Stimulated activated CD8-positive, alpha-beta memory T cell treated with anti-CD3 and anti-CD28 coated beads, Interleukin-2, amount 100 ng/mL, for 1 hour (primary cell): ENCODE measurements at places on chromosomes 12 and 14.

DNA sequence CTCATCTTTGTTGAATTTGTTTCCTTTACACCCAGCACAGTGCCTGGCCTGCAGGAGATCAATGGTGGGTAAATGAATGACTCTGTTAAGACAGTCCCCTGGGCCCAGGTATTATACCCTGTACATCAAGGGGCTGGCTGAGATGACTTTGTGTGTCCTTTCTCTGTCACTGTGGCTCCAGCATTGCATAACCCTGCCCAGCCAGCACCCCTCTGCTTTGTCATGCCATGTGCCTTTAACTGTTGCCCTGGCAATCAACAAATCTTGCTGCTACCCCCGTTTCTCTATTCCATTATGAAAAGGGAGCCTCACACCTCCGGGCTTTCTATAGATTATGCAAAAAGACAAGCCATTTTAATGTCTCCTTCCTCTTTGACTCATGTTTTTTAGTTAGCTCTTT, 7.6 kb upstream of the FLVCR2 start:
- no peak for DNase-seq

DNA sequence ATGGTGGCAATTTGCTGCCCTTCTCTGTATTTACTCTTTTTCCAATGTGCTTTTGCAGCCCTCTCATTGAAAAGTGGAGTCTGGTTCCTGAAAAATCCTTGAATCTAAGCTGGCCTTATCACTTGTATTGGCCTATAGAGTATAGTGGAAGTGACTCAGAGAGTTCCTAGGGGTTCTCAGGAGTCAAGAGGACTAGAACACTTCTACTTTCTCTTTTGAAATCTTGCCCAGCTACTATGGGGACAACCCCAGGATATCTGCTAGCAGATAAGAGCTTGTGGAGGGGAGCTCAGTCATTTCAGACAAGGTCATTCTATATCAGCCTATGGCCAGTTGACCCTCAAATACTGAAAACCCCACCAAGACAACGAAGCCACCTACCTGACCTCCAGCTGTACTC, 26.7 kb upstream of the WSCD2 start:
- DNase-seq, result no peak

DNA sequence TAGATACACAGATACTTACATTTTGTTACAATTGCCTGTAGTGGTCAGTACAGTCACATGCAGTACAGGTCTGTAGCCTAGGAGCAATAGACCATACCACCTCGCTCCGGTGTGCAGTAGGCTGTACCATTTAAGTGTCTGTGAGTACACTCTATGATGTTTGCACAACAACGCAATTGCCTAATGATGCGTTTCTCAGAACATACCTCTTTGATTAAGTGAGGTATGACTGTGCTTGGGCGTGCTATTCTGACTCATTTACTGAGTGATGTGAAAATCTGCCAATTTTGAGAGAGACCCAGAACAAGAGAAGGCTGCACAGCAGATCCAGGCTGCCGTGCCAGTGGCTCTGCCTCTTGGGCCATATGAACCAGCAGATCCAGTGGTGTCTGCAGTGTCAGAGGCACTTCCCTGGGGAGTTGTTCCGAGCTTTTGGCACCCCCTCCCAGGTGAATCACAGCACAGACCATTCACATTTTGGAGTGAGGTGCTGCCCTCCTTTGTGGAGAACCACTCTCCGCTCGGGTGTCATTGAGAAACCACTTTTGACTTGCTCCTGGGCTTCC, 20.4 kb downstream of the DLK1 start:
- DNase-seq, result no peak

DNA sequence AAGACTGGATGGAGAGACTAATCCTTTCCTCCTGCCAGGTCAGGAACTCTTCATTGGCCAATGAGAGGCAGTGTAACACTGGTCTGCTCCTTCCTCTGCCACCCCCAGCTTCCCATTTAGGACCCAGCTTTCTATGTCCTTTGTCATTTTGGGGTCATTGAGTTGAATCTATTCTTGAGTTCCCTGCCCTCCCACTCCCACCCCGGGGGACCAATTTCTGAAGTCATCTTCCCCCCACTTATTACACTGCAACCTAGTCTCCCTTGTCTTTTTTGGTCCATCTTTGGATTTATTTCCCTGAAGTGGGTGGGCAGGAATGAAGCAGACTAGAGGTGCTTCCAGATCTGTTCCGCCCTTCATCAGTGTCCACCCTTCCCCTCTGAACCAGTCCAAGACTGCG, 7.6 kb upstream of the ITGA5 start:
- DNase-seq, result no peak

GRCh38 chr12:124399622-124400021, 104.7 kb downstream of the RFLNA start:
- no peak for DNase-seq

DNA sequence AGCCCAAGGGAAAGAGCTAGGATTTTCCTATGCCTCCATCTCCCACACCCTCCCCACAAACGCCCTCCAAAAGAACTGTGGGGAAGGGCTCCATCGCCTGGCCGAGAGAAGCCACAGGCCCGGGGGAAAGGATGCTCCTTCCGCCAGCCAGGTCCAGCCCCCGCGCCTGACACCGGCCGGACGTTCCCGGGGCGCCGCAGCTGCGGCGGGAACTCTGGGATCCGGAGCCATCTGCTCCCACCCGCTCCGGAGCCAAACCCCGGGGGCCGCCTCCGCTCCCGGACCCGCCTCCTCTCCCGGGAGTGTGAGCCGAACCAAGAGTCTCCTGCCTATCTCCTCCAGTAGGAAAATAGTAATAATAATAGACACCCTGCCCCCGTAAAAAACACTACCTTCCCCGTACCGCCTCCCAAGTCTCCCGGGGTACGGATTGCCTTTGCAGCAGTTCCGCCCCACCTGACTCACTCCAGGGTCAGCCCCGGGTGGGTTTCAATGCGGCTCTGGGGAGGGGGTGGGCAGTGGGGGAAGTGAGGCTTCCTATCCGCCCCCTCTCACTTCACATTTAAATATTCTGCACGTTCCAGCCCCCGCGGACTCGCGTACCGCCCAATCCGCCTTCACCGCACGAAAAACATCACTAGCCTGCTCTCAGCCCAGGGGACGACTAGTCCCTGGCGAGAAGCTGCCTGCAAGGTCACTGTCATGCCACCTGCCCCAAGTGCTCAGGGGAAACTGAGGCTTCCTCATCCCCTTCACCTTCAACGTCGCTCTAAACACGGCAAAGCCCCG, 2.4 kb downstream of the AGAP2 start:
- no peak for DNase-seq

DNA sequence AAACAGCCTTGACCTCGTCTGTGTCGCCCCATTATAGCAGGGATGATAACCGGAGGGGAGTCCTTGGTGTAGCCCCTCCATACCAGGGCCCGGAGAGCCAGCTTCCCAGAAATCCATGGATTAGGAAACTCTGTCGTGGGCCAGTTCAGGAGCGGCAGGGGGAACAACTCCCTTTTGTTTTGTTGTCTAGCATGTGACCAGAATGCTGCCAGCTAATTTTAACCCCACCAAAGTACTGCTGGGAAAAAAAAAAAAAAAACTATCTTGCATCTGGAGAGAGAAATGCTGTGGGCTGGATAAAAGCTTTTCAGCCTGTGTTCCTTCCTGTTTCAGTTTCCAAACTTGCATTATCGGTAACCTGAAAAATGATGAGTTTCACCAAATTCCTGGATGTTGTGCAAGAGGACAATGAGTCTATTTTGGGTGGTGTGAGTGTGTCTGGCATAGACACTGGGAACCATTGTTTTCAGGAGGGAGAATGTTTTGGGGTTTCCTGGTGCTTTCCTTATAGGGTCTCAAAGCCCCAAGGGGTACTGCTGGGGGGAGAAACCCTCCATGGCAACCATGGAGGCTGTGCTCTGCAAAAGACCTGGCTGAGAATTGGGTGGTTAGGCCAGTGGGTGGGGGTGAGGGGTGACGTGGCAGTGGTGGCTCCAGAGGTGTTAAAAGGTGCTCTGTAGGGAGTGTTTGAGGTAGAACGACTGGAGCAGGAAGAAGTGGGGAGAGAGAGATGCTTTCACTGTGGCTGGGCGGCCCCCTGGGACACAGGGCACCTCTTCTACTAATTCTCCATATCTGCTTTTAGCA, 14.9 kb upstream of the IRF2BPL start:
- no peak for DNase-seq

- DNase-seq, result no peak
Observed at GRCh38 chr14:21106176-21106497, 5.3 kb downstream of the TMEM253 start.

GRCh38 chr12:5557906-5558305, 126.0 kb downstream of the NTF3 start:
- no peak for DNase-seq

DNA sequence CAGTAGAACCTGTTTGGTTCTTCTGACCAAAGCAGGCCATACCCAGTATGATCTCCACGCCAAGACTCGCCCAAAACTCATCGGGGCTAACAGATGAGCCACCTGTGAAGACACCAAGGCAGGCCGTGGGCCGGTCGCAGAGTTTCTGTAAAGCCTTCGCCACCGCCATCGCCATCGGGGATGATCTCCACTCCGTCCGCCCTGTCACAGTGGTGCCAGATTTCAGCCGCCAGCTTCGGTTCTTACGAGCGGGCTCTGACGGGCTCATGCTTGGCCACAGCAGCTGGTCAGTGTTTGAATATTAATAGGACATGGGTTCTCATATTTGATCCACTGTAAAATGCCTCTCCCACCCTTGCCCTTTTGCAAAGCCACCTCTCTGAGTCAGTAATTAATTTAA, 113.2 kb upstream of the TMEM132D start:
- DNase-seq, result no peak

GRCh38 chr12:116338064-116338846, 60.8 kb upstream of the MED13L start:
- no peak for DNase-seq

- no peak for DNase-seq
Observed at GRCh38 chr14:59630288-59630963, 53.8 kb upstream of the CCDC175 start.

GRCh38 chr12:53744751-53745150, 7.0 kb downstream of the CISTR start:
- no peak for DNase-seq

DNA sequence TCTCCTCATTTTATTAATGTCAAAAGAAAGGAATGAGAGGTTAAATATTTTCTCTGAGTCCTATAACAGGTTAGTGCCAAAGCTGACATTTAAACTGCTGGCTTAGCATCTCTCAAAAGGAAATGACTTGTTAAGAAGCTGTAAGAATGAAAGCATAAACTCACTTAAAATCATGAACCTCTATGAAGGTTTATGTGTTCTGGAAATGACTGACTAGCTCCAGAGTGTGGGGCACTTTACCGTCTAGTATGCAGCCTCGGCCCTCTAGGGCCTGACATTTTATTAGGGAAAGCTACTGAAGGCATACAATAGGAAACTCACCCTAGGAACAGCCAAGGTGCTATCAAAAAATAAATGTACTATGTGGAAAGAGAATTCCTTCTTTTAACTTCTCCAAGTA, 35.1 kb downstream of the SPX start:
- DNase-seq, result no peak

DNA sequence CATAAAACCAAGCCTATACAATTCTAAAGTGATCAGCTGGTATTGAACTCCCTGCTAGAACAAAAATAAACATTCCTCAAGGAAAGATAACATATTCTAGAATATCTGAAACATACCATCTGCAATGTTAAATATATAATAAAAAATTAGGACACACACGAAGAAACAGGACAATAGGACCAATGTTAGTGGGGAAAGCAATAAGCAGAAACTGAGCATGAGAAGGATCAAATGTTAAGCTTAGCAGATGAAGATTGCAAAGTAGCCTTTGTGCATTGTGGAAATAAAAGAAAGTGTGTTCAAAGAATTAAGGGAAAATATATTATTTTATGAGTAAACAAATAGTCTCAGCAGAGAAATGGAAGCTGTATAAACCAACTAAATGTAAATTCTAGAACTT, 180.8 kb downstream of the EPS8 start:
- DNase-seq, result no peak

DNA sequence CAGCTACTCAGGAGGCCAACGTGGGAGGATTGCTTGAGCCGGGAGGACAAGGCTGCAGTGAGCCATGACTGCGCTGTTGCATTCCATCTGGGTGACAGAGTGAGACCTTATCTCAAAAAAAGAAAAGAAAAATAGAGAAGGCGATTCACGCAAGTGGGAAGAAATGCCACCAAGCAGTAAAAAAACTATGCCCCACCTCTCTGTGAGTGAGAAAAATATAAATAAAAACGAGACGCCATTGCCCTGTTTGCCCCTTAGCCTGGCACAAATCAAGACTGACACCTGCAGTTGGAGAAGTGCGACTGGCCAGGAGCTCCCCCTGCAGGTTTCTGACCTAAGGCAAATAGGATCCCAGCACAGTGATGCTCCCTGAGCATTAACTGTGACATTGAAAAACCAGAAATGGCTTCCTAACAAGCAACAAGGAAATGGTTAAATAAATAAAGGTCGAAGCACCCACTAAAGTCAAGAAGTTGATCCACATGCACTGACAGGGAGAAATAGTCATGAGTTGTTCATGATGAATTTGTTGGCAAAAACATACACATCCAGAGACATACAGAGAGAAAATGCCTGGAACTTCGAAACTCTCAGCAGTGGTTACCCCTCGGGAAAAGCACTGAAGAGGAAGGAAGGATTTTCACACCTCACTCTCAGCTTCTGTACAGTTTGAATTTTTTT, 21.1 kb downstream of the GSC start:
- DNase-seq, result no peak

- no peak for DNase-seq
Observed at GRCh38 chr14:105498430-105499255, 7.6 kb downstream of the TEDC1 start.

DNA sequence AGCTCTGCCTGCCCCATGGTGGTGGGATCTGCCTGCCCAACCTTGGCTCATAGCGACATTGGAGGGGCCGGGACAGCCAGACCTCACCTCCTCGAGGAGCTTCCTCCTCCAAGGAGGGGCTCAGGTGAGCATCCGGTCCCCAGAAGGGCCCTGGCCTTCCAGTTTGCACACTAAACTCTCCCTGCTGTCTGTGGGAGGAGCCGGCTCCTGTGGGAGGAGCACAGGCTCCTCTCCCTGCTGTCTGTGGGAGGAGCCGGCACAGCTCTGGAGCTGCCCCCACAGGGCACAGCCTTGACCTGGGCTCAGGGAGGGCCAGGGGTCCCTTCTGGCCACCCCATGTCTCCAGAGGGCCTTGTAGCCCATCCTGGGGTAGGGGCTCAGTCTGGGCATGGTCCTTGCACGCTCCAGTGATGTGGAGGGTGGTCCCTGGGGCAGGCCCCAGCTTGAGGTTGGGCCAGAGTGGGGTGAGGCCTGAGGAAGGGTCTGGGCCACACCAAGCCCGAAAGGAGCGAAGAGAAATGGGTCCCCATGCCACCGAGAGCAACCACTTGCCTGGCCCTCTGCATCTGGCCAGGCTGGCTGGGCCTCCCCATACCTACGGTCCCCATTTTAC, 147.5 kb upstream of the C14orf180 start:
- no peak for DNase-seq

GRCh38 chr12:12938541-12938940, 13.4 kb downstream of the GPRC5D start:
- DNase-seq, result no peak

DNA sequence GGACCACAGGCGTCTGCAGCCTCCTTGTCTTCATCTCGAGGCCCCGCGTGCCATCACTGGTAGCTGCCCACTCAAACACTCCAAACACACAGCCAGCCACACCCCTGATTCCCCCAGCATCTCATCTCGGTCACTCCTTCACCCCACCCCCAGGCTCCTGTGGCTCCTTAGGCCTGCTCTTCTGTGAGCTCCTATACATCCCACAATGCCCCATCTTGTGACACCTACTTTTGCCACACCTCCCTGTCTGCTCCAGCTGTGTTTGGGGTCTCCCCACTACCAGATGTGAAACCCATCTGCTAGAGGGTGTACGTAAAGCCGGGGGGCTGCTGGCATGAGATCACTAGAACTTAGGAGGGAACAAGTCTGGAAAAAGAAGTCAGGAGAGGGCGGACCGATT, 4.1 kb downstream of the AKT1 start:
- no peak for DNase-seq

- no peak for DNase-seq
Observed at GRCh38 chr12:80708975-80709328, 1.5 kb downstream of the MYF6 start.
